ENCODE measurements at places on chromosomes 7 and 10. TPM values are rescaled to one million over a fixed set of nuclear protein-coding genes. Genes with fewer than 3 reads are reported as not detected.

DNA sequence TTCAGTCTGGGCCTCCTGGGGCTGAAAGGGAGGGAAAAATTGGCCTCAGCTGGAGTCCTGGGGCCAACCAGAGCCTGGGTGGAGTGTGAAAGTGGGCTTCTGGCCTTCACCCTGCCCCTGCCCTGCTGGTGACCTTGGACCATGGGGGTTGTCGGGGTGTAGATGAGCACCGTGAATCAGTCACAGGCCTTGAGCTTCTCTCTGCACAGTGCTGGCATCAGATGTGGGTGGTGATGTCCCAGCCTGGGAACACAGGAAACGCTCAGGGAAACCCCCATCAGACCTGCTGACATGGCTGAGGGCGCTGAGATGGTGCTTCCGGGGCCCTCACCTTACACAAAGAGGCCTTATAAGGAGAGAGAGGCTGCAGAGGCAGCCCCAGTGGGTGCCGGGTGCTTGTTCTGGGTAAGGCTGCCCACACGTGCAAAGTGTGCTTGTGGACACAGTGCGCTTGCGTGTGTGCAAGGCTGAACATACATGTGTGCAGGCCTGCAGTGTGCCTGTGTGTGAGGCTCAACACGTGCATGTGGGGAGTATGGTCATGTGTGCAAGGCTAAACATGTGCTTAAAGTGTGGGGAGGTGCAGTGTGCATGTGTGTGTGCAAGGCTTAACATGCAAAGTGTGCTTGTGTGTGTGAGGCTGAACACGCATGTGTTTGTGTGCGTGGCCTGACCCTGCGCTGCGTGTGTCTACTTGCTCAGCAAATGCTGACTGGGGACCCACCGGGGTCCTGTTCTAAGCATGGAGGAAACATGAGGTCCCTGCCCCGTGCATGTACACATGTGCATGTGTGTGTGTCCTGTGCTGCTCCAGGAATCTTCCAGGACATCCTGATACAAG, 6.5 kb downstream of the ARPC1B start:
- H3K27ac ChIP-seq: peak overlapping the region; percentile 99
- H3K27me3 ChIP-seq: no peaks in the 10 kb centered on the region
- DNase-seq: peak; percentile 96
- peaks cover 68% of the 10 kb centered on the region for H3K4me1 ChIP-seq

The LANCL2 gene
- 4.9 TPM for total RNA-seq

GRCh38 chr10:72563327-72563932, 62.4 kb downstream of the MICU1 start:
- H3K36me3 ChIP-seq: peaks cover 76% of the 10 kb centered on the region
- no peaks in the 10 kb centered on the region for H3K27me3 ChIP-seq
- H3K4me3 ChIP-seq: no peak overlapping the region

DNA sequence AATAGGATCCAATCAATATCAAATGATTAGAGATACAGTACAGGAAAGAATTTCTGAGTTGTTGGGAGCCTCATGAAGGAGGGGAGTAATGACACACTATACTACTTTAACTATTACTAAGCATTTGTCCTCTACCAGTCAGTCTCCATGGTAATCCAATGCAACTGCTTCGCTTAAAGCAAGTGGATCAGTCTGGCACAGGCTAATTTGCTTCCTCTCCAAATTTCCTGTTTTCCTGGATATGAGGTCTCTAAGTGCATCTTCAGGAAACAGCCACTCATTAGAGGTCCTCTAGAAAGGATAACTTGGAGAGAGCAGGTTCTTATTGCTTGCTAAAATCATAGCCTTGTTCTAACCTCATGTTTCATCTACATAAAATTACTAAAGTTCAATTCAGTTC, 8.4 kb upstream of the SEPTIN7 start:
- H3K27me3 ChIP-seq: no peaks in the 10 kb centered on the region

DNA sequence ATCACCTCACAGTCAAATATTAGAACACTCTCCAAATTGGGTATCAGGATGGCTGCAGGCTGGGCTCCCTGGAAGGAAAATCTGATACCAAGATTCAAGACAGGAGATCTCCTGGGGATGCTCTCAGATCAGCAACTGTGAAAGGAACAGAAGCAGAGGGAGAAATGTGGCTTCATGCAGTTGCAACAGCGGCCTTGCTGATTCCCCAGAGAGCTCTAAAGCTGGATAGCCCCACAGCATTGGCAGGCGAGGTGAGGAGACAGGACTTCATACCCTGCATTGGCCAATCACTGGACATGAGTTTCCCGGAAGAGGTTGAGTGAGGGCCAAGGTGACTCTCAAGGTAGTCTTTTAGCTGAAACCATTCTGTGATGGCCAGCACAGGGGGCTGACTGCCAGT, 190.6 kb downstream of the PTPN20 start:
- no peak overlapping the region for H3K4me3 ChIP-seq
- no peak overlapping the region for H3K27ac ChIP-seq
- H3K4me1 ChIP-seq: peaks cover 2% of the 10 kb centered on the region
- no peaks in the 10 kb centered on the region for H3K36me3 ChIP-seq
- DNase-seq: no peak

DNA sequence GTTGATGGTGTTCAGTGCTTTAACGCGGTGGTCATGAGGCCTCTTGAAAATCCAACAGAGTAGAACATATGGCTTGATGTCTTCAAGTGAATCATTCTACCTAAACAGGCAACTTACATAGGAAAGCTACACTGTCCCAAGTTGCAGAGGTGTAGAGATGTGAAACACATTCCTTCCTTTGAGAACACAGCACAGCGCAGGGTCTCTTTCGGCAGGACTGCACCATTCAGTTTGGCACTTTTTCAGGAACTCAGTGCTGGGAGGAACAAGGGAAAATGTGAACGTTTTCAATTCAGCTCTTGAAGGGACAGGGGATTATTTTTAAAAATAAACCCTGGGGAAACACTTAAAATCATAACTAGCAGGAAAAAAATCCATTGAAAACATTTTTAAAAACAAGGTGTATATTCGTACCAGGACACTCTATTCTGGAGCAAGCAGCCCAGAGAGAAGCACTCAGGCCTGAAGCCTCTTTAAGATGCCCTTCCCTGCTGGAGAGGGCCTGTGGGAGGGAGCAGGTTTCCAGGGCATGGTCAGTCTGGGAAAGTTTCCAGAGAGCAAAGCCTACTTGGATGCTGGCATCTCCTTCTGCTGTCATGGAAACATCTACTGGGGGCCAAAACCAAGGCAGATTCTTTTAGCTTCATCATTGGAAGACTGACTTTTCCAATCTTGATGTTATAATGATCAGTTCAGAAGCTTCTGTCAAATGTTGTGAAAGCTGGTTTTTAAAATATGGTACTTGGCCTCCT, 60.4 kb upstream of the NPVF start:
- no peaks in the 10 kb centered on the region for H3K4me1 ChIP-seq
- no peak for DNase-seq
- no peak overlapping the region for H3K27ac ChIP-seq
- no peaks in the 10 kb centered on the region for H3K36me3 ChIP-seq
